ENCODE measurements at places on chromosomes 3 and 15.

DNA sequence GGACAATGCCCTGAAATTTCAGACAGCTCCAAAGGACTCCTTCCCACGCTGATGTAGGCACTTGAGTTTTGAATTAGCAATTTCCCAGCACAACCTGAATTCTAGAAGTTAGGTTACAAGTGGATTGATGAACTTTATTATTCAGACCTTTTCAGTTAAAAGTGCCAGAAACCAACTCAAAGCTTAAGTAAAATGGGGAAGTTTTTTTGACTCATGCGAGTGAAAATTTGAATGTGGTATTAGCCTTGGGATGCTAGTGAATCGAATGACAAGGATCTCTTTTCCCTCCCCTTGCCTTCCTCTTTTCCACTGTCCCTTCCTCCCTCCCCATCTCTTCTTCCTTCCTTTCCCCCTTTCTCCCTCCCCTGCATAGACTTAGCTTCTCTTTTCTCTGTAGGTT is 295.1 kb upstream of the PROK2 start:
- DNase-seq, result no peak

GRCh38 chr3:11643201-11643603 is 513 bp downstream of the VGLL4 start:
- peak; percentile 36 for DNase-seq

DNA sequence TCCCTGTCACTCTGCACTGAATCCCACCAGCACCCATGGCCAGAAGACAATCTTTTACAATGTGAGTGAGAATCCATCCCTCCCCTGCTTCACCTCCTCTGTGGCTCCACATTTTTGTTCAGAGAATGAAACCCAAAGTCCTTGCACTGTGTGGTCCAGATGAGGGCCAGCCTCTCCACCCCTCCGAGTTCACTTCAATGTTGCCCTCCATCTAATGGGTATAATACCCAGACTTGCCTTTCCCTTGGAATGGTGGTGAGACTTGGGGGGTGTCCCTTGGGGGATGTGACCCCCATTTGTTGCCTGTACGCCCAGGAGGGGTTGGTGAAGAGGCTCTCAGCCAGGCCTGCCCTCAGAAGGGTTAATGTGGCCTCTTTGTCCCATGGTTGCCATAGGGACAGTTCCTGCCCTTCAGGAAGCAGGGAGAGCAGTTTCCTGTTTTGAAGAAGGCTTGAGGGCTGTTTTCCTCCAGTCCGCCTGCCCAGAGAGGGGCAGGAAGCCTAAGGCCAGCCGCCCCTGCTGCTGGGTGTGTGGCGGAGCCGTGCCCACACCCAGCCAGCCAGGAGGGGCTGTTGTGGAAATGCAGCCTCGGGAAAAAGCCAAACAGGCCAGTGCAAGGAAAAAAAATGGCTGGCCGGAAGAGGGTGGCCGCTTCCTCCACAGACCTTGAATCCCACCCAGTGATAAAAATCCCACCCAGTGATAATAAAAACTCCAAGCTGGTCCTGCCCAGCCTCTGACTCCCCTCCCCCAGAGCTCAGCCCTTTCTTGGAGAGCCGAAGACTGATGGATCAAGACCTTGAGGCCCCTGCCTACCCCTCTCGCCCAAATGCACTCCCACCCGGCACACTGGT is 14.6 kb upstream of the FGD5 start:
- DNase-seq, result no peak

GRCh38 chr15:94607176-94607654 is 375.9 kb downstream of the MCTP2 start:
- no peak for DNase-seq

DNA sequence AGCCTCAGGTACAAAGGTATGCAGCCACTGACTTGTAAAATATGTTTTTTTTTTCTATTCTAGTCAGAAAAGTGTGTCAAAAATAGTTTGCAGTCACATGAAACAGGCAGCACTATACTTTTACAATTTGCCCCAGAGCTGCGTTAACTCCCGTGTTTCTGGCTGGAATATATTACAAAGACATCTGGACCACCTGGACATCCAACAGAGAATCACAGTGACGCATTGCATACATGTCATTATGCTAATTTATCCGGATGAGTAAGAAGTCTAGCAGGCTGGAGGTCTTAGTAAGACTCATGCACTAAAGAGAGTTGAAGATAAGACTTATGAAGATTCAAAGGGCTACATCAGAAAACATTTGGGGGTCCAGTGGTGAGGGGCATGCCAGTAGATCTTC is 39.2 kb upstream of the STRIT1 start:
- DNase-seq, result no peak

- DNase-seq, result no peak
Measured at GRCh38 chr15:92003515-92004067, 150.1 kb downstream of the SLCO3A1 start.

- DNase-seq, result no peak
Measured at GRCh38 chr3:42712688-42713372, 10.2 kb upstream of the HHATL start.

- no peak for DNase-seq
Measured at GRCh38 chr3:177946048-177946447, 590.2 kb upstream of the KCNMB2 start.

GRCh38 chr3:62830727-62831322 is 44.4 kb downstream of the CADPS start:
- DNase-seq, result no peak

DNA sequence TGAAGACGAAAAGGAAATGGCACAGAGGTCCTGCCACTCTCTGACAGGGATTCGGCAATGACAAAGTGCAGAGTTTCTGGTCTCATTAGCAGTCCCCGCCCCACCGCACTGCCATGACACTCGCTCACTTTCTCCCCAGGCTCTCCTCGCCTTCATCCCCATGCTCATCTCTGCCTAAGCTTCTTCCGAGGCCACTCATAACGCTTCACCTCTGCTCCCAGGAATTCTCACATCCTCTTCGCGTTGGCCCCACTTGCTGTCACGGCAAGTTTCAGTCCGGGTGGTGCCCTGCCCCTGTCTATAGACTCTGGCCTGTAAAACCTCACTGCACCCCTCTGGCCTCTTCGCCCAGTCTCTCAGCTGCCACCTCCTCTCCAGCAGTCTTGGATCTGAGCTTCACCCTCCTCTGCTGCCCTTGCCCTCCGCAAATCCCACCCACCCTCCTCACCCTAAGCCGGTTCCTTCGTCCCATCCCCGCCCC is 654 bp downstream of the RUBCN start:
- no peak for DNase-seq

- DNase-seq, result no peak
Measured at GRCh38 chr3:58973796-58974195, 76.0 kb downstream of the CFAP20DC start.

- DNase-seq, result no peak
Measured at GRCh38 chr3:134563601-134564000, 77.7 kb downstream of the CEP63 start.

DNA sequence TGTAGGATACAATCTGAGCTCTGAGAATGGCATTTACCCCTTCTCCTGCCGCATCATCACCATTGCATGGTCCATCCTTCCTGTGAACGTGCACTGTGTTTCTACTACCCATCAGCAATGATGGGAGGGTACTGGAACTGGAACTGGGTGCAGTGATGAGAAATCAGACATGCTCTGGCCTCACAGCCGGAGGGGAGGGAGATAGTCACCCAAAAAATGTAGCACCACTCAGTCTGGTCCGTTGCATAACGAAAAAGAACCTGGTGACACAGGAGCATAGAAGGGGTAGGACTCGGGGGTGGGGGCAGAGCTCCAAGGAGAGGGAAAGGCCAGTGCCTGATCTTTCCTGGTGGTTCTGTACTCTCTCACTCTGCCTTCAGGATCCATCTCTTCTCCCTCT is 205.0 kb downstream of the RPLP1 start:
- DNase-seq, result no peak

GRCh38 chr3:72652395-72652794 is 195.8 kb downstream of the SHQ1 start:
- no peak for DNase-seq

DNA sequence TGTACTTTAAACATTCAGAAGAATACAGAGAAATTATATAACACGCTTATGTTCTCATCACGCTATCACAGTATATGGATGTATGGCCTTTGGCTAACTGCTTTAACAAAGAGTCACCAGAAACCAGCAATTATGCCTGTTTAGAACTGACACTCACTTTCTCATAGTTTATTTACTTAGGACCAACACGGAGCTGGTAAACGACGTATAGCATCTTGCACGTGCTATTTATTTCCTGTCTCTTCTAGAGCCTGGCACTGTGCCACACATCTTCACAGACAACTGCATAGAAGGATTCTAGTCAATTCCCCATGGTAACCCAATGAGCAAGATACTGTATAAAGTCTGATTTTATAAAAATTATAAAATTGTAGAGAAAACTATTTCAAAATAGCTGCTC is 43.6 kb downstream of the TBC1D2B start:
- no peak for DNase-seq

- DNase-seq, result no peak
Measured at GRCh38 chr3:134186391-134186790, 64.3 kb downstream of the RYK start.

DNA sequence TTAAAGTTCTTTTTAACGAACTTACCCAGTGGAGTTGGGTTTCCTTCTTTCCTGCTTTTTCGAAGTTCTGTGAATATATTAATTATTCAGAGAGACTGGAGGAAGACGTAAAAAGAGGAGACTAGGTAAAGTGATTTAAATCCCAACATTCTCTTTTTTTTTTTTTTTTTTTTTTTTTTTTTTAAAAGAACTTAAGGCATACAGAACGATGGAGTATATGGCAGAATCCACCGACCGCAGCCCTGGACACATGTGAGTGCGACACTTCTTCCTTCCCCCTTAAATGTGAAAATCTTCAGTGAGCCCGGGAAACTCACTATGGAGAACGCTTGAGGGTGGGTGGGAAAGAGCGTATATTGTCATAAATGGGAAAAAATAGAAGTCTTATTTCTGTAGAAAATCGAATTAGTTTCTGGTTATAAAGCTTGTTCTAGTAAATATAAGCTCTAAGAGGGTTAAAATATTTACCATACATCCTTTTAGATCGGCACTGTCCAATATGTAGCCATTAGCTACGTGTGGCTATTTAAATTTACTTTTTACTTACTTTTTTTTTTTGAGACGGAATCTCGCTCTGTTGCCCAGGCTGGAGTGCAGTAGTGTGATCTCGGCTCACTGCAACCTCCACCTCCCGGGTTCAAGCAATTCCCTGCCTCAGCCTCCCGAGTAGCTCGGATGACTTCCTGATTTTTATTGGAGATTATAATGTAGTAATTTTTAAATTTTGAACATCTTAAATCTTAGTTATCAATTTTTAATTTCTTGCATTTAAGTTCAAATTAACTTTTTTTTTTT is 892 bp downstream of the NMD3 start:
- DNase-seq, result no peak

GRCh38 chr3:187673012-187673411 is 2.8 kb upstream of the SST start:
- peak; percentile 46 for DNase-seq

DNA sequence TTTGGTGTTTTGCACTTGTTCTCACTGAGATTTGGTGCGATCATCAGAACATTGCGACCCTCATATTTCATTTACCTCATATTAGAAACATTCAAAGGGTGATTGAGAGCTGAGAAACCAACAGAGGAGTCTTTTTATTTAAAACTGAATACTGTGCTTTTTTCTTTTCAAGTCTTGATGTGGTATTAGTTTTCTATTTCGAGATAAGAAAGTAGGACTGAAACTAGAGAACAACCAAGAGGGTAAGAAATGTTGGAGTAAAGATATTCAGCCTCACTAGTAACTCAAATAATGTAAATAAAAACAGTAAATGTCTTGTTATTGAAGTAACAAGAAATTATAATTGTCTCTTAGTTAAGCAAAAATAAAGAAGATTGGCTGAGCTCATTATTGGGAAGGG is 26.5 kb downstream of the EFHB start:
- no peak for DNase-seq

DNA sequence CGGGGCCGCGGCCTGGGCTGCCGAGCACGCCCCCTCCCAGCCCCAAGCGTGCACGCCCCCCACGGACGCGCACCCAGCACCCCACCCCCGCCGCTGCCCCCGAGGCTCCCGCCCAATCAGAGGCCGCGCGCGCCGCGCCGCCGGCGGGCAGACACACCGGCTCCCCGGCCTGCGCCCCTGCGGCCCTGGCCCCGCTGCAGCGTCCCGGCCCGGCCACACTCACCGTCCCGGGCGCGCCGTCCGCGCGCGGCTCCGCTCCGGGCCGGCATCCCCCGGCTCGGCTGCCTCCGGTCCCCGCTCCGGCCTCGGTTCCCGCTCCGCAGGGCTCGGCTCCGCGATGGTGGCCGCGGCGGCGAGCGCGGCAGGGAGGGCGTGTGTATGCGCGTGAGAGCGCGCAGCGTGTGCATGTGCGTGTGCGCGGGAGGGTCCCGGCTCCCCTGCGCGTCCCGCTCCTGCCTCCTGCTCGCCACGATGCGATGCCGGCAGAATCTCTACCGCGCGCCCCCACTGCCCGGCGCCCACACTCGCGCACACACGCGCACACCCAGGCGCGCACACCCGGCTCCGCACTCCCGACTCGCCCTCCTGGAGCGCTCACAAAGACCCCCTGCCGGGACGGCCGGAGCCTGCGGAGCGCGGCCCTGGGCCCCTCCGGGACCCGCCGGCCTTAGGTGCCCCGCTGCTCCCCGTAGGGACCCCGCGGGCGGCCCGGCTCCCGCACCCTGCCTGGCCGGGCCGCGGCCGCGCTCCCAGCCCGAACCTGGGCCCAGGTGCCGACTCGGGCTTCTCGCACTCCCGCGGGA is 186.5 kb upstream of the LINGO1 start:
- no peak for DNase-seq

GRCh38 chr3:99532246-99532645 is 106.1 kb upstream of the COL8A1 start:
- peak; percentile 68 for DNase-seq

- DNase-seq, result peak; percentile 25
Measured at GRCh38 chr3:78887029-78887428, 880.8 kb downstream of the ROBO1 start.

DNA sequence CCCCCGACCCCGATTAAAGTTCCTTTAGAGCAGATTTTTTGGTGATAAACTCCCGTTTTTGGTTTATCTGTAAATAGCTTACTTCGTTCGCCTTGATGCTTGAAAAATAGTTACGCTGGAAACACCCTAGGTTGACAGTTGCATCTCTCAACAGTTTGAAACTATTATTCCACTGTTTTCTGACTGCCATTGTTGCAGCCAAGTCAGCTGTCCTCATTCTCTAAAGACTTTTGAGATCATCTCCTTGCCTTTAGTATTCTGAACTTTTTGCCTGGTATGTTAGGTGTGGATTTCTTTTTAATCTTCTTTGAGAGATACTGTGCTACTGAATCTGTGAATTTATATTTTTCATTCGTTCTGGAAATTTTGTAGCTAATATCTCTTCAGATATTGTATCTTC is 122.7 kb upstream of the NSMCE3 start:
- DNase-seq, result no peak

Measured in HFFc6 (cell line).